Amniotic epithelial cell (primary cell): ENCODE measurements at places on chromosomes 13 and 19.

GRCh38 chr19:46487178-46487801, 8.4 kb downstream of the PNMA8B start:
- no peak for DNase-seq

GRCh38 chr13:91893040-91893439, 494.6 kb downstream of the GPC5 start:
- no peak for DNase-seq

DNA sequence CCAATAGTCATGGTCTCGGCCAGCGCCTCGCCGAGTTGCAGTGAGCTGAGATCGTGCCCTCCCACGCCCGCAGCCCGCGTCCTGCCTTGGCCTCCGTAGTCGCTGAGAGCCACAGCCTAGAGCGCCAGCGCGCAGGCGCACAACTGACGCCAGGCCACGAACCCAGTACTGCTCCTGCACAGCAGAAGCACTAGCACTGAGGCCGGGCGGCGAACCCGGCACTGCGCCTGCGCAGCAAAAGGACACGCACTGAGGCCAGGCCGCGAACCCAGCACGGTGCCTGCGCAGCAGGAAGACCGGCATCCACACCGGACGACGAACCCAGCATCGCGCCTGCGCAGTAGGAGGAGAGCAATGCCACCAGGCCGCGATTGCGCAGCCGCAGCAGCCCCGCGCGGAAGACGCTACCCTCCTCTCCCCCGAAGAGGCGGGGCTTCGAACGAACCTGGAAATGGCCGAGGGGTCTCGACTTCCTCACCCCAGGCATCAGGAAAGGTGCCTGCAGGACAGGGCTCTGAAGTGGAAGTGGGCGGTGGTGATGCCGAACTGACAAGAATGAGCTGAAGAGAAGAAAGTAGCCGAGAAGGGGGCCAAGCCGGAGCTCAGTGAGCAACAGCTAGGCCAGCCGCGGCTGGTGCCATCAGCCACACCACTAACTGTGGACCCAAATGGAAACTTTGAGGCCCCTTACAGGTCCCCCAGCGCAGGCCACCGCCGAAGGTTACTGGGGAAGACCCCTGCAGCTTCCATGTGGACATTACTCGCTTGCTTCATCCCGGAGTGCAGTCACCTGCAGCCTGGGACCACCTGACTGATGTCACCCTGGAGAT, 7.5 kb downstream of the F10 start:
- DNase-seq = peak; percentile 21

DNA sequence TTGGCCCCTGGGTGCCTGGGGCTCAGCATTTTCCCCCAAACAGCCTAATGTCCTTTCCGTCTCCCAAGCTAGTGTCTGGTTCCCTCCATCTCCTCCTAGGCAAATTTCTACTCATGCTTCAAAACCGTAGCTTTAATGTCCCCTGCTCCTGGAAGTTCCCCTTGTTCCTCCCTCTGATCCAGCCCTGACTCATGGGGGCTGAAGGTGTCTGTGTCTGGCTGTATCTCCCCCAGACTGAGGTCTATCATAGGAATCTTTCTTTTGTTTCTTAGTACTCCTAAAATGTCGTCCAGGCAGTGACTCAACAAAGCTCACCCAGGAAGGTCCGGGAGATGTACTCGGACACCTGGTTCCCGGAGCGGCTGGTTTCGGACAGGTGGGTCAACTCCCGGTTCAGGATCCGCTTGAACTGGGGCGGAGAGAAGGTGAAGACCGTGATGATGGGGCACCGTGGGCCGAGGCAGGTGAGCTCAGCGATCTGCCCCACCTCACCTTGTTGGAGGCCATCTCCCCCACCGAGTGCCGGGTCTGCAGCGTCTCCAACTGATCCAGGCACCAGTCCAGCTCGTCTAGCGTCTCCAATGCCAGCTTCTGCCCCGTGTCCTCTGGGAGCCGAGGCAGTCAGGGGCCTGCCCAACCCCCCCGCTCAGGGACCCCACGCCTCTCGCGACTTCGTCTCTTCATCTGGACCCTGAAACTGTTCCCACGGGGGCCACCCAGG, 6.2 kb downstream of the PDE4C start:
- no peak for DNase-seq
